ENCODE measurements at places on chromosomes 1 and 21. TPM values are rescaled to one million over a fixed set of nuclear protein-coding genes. Genes with fewer than 3 reads are reported as not detected.

Gene EIF2D
- 37.8 TPM for total RNA-seq

Gene TNFRSF25
- 6.0 TPM for total RNA-seq

Gene MMEL1
- total RNA-seq: 3.2 TPM

Gene FABP3
- total RNA-seq: 9.1 TPM

Gene PLEKHN1
- 0.39 TPM for total RNA-seq

Gene PEAR1
- 17.7 TPM for total RNA-seq

GRCh38 chr1:181318022-181318857 is 165.1 kb upstream of the CACNA1E start:
- DNase-seq: no peak

DNA sequence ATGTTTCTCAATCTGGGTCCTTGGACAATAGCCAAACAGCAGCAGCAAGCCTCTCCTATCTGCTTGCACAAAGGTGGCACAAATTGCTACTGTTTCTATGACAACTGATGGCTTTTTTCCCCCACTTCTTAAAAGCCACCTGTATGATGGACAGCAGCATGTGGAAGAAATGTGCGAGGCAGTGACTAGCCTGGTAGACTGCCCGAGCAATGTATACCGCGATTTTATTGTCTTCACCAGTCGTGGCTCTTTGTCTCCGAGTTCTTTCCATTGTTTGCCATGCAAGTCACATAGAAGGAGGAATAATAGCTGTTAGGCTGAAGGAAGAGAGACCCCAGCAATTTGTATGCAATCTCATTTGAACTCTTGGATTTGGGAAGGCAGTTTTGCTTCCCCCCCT is 79.4 kb downstream of the S1PR1 start:
- DNase-seq: no peak

DNA sequence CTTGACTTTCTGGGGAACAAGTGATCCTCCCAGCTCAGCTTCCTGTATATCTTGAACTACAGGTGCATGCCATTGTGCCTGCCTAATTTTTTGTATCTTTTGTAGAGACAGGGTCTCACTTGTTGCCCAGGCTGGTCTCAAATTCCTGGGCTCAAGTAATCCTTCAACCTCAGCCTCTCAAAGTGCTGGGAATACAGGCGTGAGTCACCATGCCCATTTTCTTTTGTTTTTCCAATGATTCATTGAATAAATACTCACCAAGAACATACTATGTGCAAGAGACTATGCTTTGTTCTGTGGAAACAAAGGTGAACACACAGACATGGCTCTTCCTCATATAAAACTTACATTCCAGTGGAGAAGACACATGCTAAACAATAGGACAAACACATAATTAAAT is 407.8 kb upstream of the DAB1 start:
- DNase-seq: no peak

- DNase-seq: no peak
Observed at GRCh38 chr1:8151647-8152046, 125.5 kb upstream of the ERRFI1 start.

GRCh38 chr1:2412773-2413494 is 570 bp upstream of the PEX10 start:
- no peak for DNase-seq

GRCh38 chr1:43041591-43041990 is 82.9 kb upstream of the SLC2A1 start:
- no peak for DNase-seq

DNA sequence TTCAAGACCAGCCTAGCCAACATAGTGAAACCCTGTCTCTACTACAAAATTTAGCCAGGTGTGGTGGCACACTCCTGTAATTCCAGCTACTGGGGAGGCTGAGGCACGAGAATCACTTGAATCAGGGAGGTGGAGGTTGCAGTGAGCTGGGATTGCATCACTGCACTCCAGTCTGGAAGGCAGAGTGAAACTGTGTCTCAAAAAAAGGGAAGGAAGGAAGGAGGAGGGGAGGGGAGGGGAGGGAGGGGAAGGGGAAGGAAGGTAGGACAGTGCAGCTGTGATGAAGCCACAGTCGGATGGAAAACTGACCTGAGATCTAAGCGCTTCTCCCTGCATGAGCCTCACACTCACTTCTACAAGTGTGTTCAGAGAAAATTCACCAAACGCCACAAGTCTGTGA is 22.0 kb upstream of the FHAD1 start:
- no peak for DNase-seq

Measured in mesenteric fat pad (tissue), 1 donor.